ENCODE measurements at places on chromosomes 3 and 15. TPM values are rescaled to one million over a fixed set of nuclear protein-coding genes. Genes with fewer than 3 reads are reported as not detected.

Gene POTEB
- total RNA-seq, result not detected

Gene PLXNA1
- 29.7 TPM for total RNA-seq

Gene AADACL2
- total RNA-seq, result not detected

Gene ZSCAN2
- 6.4 TPM for total RNA-seq

Gene KIF15
- total RNA-seq, result 0.99 TPM

DNA sequence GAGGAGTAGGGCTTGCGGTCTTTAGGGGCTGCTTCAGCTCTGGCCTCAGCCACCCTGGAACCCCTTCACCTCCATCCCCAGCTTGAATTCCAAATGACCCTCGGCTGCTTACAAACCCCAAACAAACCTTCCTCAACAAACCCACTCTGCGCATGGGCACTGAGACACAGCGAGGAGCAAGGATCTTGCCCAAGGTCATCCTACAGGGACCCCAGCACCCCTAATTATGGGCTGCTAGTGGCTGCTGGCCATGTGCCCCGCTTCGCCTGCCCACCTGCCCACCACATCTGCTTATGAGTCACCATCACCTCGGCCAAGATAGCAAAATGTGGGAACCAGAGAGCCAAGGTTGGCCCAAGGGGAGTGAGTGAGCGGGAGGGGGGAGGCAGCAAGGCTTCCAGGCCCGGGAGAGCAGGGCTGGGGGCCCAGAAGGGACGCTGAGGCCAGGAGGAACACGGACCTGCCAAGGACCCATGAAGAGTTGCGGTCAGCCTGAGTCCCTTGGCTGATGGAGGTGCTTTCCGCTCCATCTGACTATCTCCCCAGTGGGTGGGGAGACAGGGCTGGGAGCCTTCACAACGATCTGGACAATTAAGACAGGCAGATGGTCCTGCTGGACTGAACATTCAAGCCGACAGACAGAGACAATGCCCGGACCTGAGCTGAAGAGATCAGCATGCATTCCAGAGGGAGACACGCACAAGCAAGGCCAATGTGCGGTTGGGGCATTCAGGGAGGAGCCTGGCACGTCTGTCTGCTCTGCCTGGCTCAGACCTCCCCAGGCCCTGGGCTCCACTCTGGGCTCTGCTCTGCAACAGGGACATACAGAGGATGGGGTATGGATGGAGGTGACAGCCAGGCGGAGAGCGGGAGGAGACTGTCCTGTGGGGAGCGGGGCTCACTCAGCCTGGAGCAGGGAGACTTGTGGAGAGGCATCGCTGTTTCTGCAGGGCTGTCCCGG, 10.8 kb upstream of the GRIP2 start:
- no peaks in the 10 kb centered on the region for H3K4me1 ChIP-seq
- H3K27ac ChIP-seq, result no peak overlapping the region
- H3K4me3 ChIP-seq, result no peak overlapping the region
- H3K27me3 ChIP-seq, result no peaks in the 10 kb centered on the region

Gene SAMMSON
- not detected for total RNA-seq

DNA sequence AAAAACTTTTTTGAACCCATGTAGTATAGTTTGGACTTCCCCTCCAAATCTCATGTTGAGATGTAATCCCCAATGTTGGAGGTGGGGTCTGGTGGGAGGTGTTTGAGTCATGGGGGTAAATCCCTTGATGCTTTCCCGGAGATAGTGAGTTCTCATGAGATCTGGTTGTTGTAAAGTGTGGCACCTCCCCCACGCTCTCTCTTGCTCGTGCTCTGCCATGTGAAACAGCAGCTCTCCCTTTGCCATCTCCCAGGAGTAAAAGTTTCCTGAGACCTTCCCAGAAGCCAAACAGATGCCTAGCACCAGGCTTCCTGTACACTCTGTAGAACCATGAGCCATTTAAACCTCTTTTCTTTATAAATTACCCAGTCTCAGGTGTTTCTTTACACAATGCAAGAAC, 16.0 kb upstream of the RNU6-1 start:
- H3K27me3 ChIP-seq, result no peaks in the 10 kb centered on the region
- no peak for DNase-seq
- no peaks in the 10 kb centered on the region for H3K4me1 ChIP-seq
- no peaks in the 10 kb centered on the region for H3K36me3 ChIP-seq

DNA sequence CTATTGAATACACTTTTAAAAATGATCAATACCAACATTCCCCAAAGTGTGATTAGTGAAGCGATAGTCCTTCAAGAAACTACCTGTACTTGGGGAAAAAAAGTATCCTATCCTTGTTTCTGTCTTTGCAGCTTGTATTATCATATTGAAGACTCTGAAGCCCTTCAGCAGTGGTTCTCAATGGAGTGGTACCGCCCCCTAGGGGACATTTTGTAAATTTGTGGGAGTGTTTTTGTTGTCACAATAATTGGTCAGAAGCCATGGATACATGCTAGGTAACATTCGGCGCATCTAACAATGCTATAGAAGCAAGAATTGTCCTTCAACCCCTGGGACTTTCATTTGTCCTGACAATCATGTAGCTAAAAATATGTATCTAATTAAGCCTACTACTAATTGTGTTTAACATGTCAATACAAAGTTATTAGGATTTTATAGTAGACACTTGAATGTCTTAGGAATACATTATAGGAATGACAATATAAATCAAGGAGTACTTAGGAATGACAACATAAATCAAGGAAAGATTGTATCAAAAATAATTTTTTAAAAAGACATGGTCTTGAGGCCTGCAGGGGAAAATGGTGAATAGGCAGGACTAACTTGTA, 53.7 kb downstream of the NMD3 start:
- DNase-seq, result no peak
- H3K4me1 ChIP-seq, result no peaks in the 10 kb centered on the region
- no peak overlapping the region for H3K27ac ChIP-seq
- no peak overlapping the region for H3K4me3 ChIP-seq

DNA sequence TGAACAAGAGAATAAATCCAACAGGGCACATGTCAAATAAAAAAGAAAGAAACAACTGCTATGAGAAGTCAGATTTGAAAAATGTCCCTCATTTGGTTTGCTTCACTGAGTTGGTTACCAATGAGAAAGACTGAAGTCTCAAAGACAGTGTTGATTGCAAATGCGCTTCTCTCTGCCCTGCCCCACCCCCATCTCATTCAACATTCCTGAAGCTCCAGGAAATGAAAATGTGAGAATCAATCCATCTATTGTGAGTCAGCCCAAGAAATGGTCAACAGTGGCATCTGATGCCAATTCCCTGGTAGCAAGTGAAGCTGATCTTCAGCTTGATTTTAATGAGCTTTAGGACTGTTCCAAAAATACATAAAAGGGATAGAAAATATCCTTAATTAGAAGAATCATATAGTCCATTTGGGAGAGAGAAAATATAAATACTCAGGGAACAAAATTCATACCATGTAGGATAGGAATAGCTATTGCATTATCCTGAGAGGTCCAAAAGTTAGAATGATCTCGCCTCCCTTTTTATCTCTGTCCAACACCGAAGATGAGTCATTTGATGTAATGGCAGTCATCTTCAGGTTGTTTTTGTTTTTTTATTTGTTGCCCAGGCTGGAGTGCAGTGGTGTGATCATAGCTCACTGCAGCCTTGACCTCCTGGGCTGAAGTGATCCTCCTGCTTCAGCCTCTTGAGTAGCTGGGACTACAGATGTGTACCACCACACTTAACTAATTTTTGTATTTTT, 200.3 kb upstream of the UMPS start:
- H3K36me3 ChIP-seq, result peaks cover 2% of the 10 kb centered on the region
- no peaks in the 10 kb centered on the region for H3K4me1 ChIP-seq
- no peaks in the 10 kb centered on the region for H3K27me3 ChIP-seq
- no peak for DNase-seq
- H3K27ac ChIP-seq, result no peak overlapping the region
- no peak overlapping the region for H3K4me3 ChIP-seq

Gene RABL3
- total RNA-seq, result 18.0 TPM

GRCh38 chr3:86251781-86252180, 739.2 kb downstream of the VGLL3 start:
- no peak overlapping the region for H3K27ac ChIP-seq
- H3K4me3 ChIP-seq, result no peak overlapping the region
- DNase-seq, result no peak
- H3K36me3 ChIP-seq, result no peaks in the 10 kb centered on the region
- H3K27me3 ChIP-seq, result no peaks in the 10 kb centered on the region
- no peaks in the 10 kb centered on the region for H3K4me1 ChIP-seq

GRCh38 chr15:69017978-69018377, 3.5 kb downstream of the NOX5 start:
- H3K4me3 ChIP-seq, result no peak overlapping the region
- H3K36me3 ChIP-seq, result no peaks in the 10 kb centered on the region
- no peaks in the 10 kb centered on the region for H3K27me3 ChIP-seq
- no peak overlapping the region for H3K27ac ChIP-seq
- H3K4me1 ChIP-seq, result no peaks in the 10 kb centered on the region
- DNase-seq, result no peak

DNA sequence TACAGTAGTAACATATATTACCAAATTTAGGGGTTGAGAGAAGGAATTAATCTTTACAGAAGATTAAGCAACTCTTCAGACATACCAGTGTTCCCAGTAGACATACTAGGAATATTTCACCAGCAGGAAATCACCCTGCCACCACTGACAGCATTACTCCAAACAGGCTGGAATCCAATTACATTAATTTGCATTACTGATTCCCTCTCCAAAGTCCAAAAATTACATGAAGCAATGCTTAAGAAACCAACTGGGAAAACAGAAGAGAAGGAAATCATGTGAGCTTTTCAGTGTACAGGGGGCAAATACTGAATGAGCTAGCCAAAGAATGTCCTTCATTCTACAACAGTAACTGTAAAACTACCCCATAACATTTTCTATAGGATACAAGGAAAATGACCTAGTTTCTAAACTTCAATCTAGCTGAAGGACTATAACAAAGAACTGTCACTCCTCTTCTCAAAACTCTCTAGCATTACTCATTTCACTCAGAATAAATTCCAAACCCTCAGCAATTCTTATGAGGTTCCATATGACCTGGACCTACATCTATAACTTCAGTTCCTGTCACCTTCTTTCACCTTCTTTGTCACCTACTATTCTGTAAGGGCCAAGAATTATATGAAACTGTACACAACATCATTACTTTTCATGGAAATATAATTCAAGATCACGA, 72.7 kb downstream of the INO80 start:
- DNase-seq, result no peak
- H3K36me3 ChIP-seq, result peaks cover 98% of the 10 kb centered on the region
- no peak overlapping the region for H3K4me3 ChIP-seq
- no peak overlapping the region for H3K27ac ChIP-seq
- no peaks in the 10 kb centered on the region for H3K27me3 ChIP-seq

GRCh38 chr3:31164381-31164780, 269.9 kb upstream of the GADL1 start:
- no peak overlapping the region for H3K27ac ChIP-seq
- H3K4me3 ChIP-seq, result no peak overlapping the region
- no peaks in the 10 kb centered on the region for H3K36me3 ChIP-seq
- no peaks in the 10 kb centered on the region for H3K27me3 ChIP-seq
- no peak for DNase-seq

- no peaks in the 10 kb centered on the region for H3K27me3 ChIP-seq
- H3K4me1 ChIP-seq, result peaks cover 7% of the 10 kb centered on the region
- DNase-seq, result no peak
- no peaks in the 10 kb centered on the region for H3K36me3 ChIP-seq
These were observed 4.4 kb upstream of the BRPF1 start for GRCh38 chr3:9727041-9727595.

Gene BAHD1
- 16.1 TPM for total RNA-seq

DNA sequence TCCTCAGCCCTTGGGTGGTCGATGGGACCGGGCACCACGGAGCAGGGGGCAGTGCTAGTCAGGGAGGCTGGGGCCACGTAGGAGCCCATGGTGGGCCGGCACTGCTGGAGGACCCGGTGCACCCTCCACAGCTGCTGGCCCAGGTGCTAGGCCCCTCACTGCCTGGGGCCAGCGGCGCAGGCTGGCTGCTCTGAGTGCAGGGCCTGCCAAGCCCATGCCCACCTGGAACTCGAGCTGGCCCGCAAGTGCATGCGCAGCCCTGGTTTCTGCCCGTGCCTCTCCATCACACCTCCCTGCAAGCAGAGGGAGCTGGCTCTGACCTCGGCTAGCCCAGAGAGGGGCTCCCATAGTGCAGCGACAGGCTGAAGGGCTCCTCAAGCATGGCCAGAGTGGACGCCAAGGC, 42.1 kb downstream of the KLHDC8B start:
- no peaks in the 10 kb centered on the region for H3K36me3 ChIP-seq
- H3K27ac ChIP-seq, result no peak overlapping the region
- no peak overlapping the region for H3K4me3 ChIP-seq
- peaks cover 7% of the 10 kb centered on the region for H3K4me1 ChIP-seq

DNA sequence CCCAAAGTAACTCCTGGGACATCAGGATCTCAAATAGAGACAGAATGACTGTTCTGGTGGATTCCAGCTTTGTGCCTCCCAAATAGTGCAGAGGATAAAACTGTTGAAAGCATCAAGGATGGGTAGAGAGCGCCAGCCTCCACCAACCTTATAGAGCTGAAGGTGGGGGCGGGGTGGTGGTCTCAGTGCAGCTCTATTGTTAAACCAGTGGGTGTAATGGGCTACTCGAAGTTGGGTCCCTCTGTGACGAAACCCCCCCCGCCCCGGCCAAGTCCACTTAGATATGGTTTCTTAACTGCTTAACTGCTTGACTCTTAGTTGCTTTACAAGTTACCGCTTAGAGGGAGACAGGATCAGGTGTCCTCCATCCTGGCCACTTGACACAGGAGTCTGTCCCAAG, 22.7 kb downstream of the DHX30 start:
- H3K27me3 ChIP-seq, result no peaks in the 10 kb centered on the region
- H3K36me3 ChIP-seq, result peaks cover 54% of the 10 kb centered on the region
- no peak for DNase-seq
- H3K4me1 ChIP-seq, result peaks cover 24% of the 10 kb centered on the region
- peak overlapping the region; percentile 71 for H3K27ac ChIP-seq

DNA sequence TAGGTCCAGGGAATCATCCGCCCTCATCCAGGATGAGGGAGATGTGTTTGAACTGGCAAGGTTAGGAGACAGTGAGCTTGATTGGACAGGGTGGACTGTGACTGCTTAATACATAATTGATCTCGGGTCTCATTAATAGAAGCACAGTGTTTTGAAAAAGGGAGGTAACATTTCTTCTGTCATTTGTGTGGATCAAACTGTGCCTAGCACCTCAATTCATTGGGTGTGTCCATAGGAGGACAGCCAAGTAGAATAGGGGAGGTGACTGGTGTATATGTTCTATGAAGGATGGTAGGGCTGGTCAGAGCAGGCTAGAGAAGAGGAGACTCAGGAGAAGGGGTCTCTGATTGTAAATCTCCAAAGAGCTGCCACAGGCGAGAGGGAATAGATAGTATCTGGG, 2.8 kb upstream of the INSYN1 start:
- no peak for DNase-seq
- H3K27ac ChIP-seq, result no peak overlapping the region
- no peak overlapping the region for H3K4me3 ChIP-seq

DNA sequence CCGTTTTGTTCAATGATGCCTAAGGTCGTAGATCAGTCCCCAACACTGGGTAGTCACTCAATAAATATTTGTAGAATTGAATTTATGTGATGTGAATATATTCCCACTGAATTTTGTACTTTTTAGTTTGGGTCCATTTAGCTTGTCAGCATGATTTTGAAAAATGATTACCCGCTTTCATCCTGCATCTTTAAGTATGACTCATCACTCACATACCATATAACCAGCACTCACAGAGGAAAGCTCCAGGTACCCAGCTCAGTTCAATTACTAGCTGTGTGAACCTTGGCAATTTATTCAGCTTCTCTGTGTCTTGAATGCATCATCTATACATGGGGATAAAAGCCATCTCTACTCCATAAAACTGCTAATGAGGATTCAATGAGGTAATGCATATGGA, 2.2 kb upstream of the MLF1 start:
- no peaks in the 10 kb centered on the region for H3K36me3 ChIP-seq
- H3K27me3 ChIP-seq, result no peaks in the 10 kb centered on the region
- H3K4me3 ChIP-seq, result no peak overlapping the region
- peaks cover 18% of the 10 kb centered on the region for H3K4me1 ChIP-seq
